NCI-H146 (cell line): ENCODE measurements at places on chromosomes 2 and 18.

DNA sequence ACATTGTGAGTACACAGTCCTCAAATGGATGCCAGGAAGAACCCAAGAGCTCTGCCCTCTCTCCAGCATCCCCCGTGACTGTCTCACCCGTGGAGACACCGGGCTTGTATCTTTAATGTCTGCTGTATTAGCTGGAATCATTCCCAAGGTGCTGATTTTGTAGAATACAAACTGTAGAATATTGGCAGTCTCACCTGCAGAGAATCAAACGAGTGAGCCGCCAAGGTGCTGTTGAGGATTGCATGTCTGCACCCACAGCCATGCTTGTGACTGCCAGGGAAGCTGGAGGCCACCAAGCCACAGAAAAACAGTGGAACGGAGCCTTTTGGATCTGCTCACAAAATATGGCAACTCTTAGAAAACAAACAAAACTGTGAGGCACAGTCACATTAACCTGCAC, 37.5 kb downstream of the TMEM18 start:
- DNase-seq = no peak

- no peak for DNase-seq
These were observed 25.6 kb upstream of the TMEM178A start for GRCh38 chr2:39640107-39640506.

GRCh38 chr18:48563027-48563426, 24.2 kb downstream of the CTIF start:
- DNase-seq = no peak

- no peak for DNase-seq
These were observed 9.6 kb upstream of the ALPK2 start for GRCh38 chr18:58638441-58638840.

DNA sequence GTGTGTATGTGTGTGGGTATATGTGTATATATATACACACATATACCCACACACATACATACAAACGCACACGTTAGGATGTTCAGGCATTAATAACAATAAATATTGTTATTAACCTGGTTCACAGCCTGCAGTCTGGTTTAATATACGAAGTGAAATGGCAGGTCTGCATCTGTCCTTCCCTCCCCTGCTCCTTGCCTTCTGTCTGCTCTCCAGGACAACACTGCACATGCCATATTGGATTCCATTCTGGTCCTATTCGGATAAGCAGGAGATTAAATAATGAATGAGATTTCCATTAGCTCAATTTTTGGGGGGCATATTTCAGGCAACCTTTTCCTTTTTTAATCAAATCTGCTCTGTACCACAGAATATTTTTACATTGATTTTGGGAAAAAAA, 158.0 kb downstream of the CELF4 start:
- no peak for DNase-seq

GRCh38 chr2:49000695-49001094, 153.6 kb downstream of the FSHR start:
- no peak for DNase-seq

GRCh38 chr2:219656526-219656925, 29.1 kb downstream of the SLC4A3 start:
- no peak for DNase-seq

- no peak for DNase-seq
These were observed 311.7 kb upstream of the PKDCC start for GRCh38 chr2:41736105-41736567.

DNA sequence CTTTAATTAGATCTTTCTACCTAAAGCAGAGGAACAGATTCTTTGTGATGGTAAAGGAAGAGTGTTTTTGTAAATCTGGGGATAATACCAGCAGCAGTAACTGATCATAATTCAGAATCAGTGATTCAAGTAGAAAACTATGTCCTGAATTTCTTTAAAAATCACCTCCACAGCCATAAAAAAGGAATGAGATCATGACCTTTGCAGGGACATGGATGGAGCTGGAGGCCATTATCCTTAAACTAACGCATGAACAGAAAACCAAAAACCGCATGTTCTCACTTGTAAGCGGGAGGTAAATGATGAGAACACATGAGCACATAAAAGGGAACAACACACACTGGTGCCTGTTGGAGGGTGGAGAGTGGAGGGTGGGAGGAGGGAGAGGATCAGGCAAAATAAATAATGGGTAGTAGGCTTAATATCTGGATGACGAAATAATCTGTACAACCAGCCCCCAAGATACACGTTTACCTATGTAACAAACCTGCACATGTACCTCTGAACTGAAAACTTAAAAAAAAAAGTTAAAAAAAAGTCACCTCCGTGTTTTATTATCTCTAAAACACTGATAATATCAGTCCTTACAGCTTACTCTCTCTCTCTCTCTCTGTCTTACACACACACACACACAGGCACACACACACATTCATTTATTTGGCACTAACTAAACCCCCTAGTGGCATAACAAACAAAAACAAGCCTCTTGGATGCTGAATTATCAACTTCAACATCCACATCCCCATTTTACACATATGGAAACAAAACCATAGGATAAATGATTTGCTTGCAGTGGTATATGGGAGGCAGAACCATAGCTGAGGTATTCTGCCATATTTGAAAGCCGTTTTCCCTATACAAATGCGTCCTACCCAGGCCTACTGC, 1.4 kb downstream of the TM4SF20 start:
- no peak for DNase-seq

- no peak for DNase-seq
These were observed 64.2 kb upstream of the TMEM87B start for GRCh38 chr2:111990856-111991255.

DNA sequence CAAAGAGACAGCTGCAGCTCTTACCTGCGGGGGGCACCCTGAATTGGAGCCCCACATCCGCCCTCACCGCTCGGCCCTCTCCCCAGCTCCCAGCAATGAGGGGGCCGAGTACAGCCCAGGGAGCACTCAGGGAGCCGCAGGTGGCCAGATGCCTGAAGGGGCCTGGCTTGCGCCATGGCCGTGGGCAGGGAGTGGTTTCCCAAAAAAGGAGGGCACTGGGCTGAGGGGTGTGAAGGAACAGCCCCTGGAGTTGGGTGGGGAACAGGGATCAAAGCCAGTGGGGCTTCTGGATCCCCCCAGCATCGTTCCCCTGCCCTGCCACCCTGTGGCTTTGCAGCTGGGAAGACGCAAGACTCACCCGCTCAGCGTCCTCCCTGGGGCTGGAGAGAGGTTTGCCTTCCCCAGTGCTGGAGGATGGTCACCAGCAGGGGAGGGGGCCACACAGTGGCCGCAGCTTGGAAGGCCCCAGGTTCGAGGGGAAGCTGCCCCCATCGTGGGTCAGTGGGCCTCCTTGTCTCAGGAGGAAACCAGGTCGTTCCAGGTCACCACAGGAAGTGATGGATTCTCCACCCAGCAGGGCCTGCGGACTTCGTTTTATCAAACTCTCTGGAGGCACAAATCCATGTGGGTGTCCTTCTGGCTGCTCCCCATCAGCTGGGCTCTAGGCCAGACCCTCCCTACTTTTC, 68.2 kb upstream of the HPCAL1 start:
- no peak for DNase-seq
